Stimulated activated CD8-positive, alpha-beta memory T cell treated with anti-CD3 and anti-CD28 coated beads, Interleukin-4, amount 100 ng/mL, for 4 hours (primary cell): ENCODE measurements at places on chromosomes 3 and 15.

DNA sequence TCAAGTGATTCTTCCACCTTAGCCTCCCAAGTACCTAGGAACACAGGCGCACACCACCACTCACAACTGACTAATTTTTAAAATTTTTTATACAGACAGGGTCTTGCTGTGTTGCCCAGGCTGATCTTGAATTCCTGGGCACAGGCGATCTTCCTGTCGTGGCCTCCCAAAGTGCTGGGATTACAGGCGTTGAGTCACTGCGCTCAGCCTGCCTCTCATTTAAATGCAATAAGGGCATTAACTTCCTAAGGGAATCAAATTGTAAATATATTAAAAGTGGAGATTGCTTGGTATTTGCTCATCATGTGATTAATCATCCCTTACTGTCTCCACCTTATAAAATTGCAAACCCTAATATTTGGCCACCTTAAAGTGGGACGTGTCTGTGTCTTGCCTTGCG is 65.2 kb downstream of the PGPEP1L start:
- no peak for DNase-seq

GRCh38 chr3:8738639-8739038 is 5.0 kb downstream of the CAV3 start:
- DNase-seq, result no peak

- no peak for DNase-seq
These were observed 1.5 kb downstream of the PTPN9 start for GRCh38 chr15:75577401-75578172.

GRCh38 chr3:79810581-79810980 is 42.8 kb upstream of the ROBO1 start:
- DNase-seq, result no peak

DNA sequence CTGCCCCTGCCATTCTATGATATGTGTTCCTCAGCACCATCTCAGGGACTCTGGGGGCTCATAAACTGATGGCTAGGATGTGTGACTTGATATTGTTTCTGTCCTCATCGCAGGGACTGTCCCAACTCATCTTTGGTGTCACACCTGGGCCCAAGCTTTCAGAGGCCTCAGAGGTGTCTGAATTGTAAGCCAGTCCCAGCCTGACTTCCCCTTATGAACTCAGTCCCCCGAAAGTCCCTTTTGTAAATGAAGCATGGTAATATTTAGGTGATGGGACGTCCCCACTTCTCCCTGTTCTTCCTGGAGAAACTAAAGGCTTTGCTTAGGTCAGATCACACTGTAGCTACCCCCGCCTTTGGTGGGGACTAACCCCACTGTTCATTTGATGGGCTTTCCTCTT is 142.4 kb upstream of the TLE3 start:
- DNase-seq, result no peak

DNA sequence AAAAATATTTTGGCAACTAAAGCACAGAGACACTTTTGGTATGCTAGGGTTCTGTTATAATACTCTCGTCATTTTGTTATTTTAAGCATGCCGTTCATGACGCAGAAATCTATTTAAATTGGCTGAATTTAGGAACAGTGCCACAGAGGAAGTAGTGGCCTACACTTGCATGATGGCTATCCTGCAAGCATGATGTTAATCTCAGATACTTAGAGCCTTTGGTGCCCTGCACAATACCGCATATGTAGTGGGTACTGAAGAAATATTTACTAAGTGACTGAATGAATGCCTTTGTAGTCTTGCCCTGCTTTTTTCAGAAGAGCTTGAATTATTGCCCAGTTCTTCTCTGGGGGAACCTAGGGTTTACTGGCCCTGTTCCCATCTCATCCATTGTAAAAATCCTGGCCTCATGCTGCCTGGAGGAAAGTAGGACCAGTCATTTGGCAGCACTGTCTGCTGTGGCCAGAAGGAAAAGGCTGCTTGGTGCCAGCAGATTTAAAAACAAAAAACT is 79.0 kb downstream of the SERPINI1 start:
- no peak for DNase-seq

DNA sequence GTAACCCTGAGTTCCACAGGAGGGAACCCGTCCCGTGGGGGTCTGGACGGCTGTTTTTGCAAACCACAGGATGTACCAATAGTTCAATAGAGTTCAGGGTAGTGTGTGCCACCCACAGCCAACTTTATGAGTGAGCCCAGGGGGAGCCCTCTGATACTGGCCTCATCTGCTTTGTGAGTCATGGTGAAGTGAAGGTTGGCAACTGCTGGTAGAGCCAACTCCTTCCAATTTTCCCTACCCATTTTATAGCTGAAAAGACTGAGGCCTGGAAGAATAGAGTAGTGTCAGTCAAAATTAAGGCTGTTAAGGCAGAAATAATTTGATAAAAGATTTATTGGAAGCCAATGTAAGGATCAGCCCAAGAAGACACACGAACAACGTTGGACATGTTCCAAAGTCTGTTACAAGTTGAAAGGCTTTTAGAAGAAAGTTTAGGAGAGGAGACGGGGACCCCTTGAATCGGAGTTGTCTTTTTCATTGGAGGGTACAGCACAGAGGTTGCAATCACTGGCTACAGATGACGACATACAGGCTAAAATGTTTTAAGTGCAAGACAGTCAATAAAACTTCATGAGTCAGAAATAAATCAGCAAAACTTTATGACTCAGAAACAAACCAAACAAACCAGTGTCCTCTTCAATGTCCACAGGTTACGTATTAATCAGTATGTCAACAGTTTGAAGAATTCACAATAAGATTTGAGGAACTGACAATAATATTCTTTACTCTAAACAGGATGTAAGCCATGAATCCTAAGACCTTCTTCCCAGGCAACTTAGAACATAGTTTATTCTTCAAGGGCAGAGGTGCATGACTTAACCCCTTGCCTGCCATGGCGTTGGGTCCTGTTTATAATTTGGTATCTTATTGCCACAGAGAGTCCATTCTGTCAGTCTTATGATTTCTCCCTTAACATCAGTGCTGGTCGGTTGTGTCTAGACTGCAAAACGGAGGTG is 62.9 kb upstream of the NR2E3 start:
- DNase-seq, result no peak

- DNase-seq, result no peak
These were observed 652.0 kb upstream of the NECTIN3 start for GRCh38 chr3:110419601-110420000.

DNA sequence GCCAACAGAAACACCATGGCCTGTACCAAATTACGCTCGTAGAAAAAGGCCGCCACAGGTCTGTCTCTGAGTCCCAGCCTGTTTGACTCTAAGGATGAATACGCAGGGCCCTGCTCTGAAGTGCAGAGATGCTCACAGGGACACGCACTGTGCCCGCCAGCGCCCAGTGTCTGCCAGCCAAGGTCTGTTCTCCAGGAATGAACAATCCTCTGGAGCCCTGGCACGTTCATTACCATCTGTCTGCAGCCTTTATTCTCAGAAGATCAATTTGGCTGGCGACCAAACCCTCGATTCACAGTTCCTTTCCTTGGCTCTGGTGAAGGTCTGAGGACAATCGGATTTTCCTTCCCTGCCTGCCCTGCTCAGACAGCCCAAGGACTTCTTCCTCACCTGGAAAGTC is 66.3 kb downstream of the NIPA2 start:
- no peak for DNase-seq

DNA sequence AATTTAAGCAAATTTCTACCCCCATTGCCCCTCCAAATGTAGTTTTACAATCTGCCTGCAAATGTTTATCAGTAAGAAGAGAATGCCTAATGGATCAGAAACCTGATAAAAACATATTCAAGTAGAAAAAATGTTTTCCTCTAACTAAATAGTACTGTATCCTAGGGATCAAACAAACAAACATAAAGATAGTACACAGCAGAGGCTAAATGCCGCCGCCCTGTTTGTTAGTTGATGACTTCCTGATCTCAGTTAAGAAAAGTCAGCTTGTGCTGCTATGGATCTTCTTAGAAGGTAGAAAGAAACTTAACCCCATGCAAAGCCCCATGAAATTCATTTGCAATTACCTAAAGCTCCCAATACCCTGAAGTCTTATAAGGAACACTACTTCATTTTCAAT is 387.3 kb upstream of the THBS1 start:
- DNase-seq, result no peak
